ENCODE measurements at places on chromosomes 4 and X. TPM values are rescaled to one million over a fixed set of nuclear protein-coding genes. Genes with fewer than 3 reads are reported as not detected.

TKTL2 gene
- polyA plus RNA-seq = not detected

CYLC1 gene
- polyA plus RNA-seq = not detected

UGT2A1 gene
- 0.10 TPM for polyA plus RNA-seq

- no peak for DNase-seq
- no peaks in the 10 kb centered on the region for H3K36me3 ChIP-seq
Measured at GRCh38 chr4:153521999-153522801, 56.0 kb downstream of the TMEM131L start.

DNA sequence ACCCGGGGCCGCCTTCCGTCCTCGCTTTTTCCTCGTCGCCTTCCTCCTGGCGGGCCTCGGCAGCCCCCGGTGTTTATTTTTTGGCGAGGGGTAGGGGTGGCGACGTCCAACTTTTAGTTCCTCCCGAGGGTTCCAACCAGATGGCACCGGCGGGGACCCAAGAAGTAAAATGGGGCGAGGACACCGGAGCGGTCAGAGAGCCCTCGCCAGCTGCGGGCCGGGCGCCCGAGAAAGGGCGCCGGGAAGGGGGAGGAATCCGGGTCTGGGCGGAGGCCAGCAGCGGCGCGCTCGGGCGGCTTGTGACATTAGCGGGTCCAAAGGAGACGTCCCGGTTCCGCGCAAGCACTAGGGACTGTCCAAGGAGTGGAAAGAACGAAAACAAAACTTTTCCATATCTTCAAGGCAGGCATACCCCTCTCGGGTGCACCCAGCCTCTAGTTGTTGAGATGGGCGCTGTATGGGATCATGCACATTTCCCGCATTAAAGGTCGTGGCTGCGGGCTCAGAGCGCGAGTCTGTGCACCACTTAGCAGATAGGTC is 691 bp upstream of the USP46 start:
- H3K36me3 ChIP-seq = peaks cover 8% of the 10 kb centered on the region
- H3K27ac ChIP-seq = peak overlapping the region; percentile 90
- DNase-seq = peak; percentile 70
- H3K27me3 ChIP-seq = no peaks in the 10 kb centered on the region

GRCh38 chrX:120485315-120485637 is 16.2 kb upstream of the LAMP2 start:
- H3K4me1 ChIP-seq = no peaks in the 10 kb centered on the region
- peak overlapping the region; percentile 46 for H3K4me3 ChIP-seq
- peaks cover 4% of the 10 kb centered on the region for H3K27me3 ChIP-seq
- no peaks in the 10 kb centered on the region for H3K36me3 ChIP-seq
- H3K27ac ChIP-seq = peak overlapping the region; percentile 65

DNA sequence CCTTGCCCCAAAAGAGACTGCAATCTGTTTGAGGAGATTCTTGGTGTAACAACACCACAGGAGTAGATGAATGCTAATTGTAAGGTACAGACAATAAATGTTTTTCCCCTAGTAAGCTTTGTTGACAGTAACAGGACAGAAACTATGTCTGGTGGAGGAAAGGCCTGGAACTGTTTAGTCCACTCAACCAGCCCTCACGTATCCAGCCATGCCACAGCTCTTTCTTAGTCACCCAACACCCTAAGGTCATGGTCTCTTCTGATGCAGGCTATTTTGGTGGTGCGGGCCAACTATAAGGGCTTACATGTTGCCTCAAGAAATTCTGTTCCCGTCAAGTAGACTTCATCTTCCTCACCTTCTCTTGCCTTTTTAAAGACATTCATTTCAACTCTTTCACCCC is 75.9 kb upstream of the GAB1 start:
- H3K27ac ChIP-seq = no peak overlapping the region
- no peak overlapping the region for H3K4me3 ChIP-seq
- H3K27me3 ChIP-seq = no peaks in the 10 kb centered on the region
- H3K36me3 ChIP-seq = no peaks in the 10 kb centered on the region

- no peaks in the 10 kb centered on the region for H3K27me3 ChIP-seq
- no peaks in the 10 kb centered on the region for H3K4me1 ChIP-seq
- H3K27ac ChIP-seq = no peak overlapping the region
- H3K4me3 ChIP-seq = no peak overlapping the region
Measured at GRCh38 chr4:183832776-183833450, 72.2 kb upstream of the STOX2 start.

GRCh38 chrX:38558686-38559085 is 2.7 kb upstream of the TSPAN7 start:
- H3K27me3 ChIP-seq = peaks cover 8% of the 10 kb centered on the region
- H3K36me3 ChIP-seq = no peaks in the 10 kb centered on the region
- H3K4me1 ChIP-seq = no peaks in the 10 kb centered on the region
- H3K27ac ChIP-seq = no peak overlapping the region

- H3K36me3 ChIP-seq = no peaks in the 10 kb centered on the region
- peaks cover 4% of the 10 kb centered on the region for H3K27me3 ChIP-seq
- no peak for DNase-seq
- no peaks in the 10 kb centered on the region for H3K4me1 ChIP-seq
- no peak overlapping the region for H3K4me3 ChIP-seq
Measured at GRCh38 chrX:38634665-38635064, 73.3 kb downstream of the TSPAN7 start.
